Central memory CD8-positive, alpha-beta T cell (primary cell): ENCODE measurements at places on chromosomes 13 and 19.

- peak overlapping the region; percentile 25 for H3K4me3 ChIP-seq
- DNase-seq: no peak
- H3K27me3 ChIP-seq: no peaks in the 10 kb centered on the region
These were observed 1.9 kb upstream of the GPI start for GRCh38 chr19:34363094-34363493.

DNA sequence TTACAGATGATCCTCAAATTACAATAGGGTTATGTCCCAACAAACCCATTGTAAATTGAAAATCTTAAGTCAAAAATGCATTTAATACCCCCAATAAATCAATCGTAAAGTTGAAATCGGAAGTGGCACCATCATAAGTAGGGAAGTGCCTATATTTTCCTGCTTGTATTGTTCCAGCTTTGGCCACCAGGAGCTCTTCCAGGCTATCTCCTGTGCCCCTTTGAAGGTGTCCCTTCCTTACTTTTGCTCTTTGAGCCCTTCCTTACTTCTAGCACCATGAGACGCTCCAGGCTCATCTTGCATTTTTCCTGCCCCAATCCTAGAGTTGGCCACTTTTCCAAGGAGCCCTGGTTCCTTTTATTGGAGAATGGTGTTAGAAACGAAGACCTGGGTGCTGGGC, 163.0 kb upstream of the TSC22D1 start:
- peaks cover 7% of the 10 kb centered on the region for H3K27me3 ChIP-seq
- H3K4me1 ChIP-seq: no peaks in the 10 kb centered on the region
- H3K4me3 ChIP-seq: no peak overlapping the region
- H3K27ac ChIP-seq: no peak overlapping the region
- peaks cover 2% of the 10 kb centered on the region for H3K36me3 ChIP-seq

DNA sequence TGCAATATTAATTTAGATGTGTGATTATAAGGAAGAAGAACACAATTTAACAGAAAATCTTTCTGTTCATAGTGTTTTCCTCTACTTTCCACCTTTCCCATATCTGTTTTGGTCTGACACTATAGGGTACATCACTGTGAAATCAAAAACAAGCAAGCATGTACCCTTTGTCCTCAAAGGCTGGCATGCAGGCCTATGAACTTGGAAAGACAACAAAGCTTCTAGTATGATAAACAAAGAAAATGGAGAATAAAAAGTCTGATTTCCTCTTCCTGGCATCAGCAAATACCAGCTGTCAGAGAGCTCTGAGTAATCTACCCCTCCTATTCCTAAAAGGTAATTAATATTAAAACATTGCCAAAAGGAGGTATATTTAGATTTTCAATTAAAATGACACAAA, 5.6 kb upstream of the NEK3 start:
- H3K27ac ChIP-seq: no peak overlapping the region
- DNase-seq: no peak
- H3K4me1 ChIP-seq: peaks cover 2% of the 10 kb centered on the region
- H3K36me3 ChIP-seq: peaks cover 18% of the 10 kb centered on the region

- DNase-seq: peak; percentile 41
- H3K4me3 ChIP-seq: peak overlapping the region; percentile 100
- no peaks in the 10 kb centered on the region for H3K27me3 ChIP-seq
- H3K27ac ChIP-seq: peak overlapping the region; percentile 99
- H3K36me3 ChIP-seq: peaks cover 43% of the 10 kb centered on the region
- H3K4me1 ChIP-seq: peaks cover 70% of the 10 kb centered on the region
These were observed 622 bp downstream of the RASA3 start for GRCh38 chr13:114131583-114132418.

- peak overlapping the region; percentile 93 for H3K27ac ChIP-seq
- H3K27me3 ChIP-seq: no peaks in the 10 kb centered on the region
- peaks cover 30% of the 10 kb centered on the region for H3K36me3 ChIP-seq
- peaks cover 69% of the 10 kb centered on the region for H3K4me1 ChIP-seq
- peak overlapping the region; percentile 65 for H3K4me3 ChIP-seq
- no peak for DNase-seq
These were observed 9.6 kb downstream of the CAPN12 start for GRCh38 chr19:38734426-38735256.

GRCh38 chr13:90233933-90234672, 1113.4 kb upstream of the MIR17HG start:
- no peaks in the 10 kb centered on the region for H3K36me3 ChIP-seq
- no peak for DNase-seq
- H3K4me3 ChIP-seq: no peak overlapping the region
- H3K4me1 ChIP-seq: no peaks in the 10 kb centered on the region

GRCh38 chr19:19627621-19628500, at the start of gene LPAR2:
Gene LPAR2, minus strand, starts transcription at chr19:19628220. Its CDS starts 945 bp downstream, at chr19:19627275.
- H3K4me1 ChIP-seq: peaks cover 34% of the 10 kb centered on the region
- H3K4me3 ChIP-seq: peak within 1 kb of the TSS; percentile 88
- H3K27me3 ChIP-seq: no peaks in the 10 kb centered on the region
- peak within 1 kb of the TSS; percentile 95 for H3K27ac ChIP-seq
- H3K36me3 ChIP-seq: peaks cover 37% of the 10 kb centered on the region
